ENCODE measurements at places on chromosomes 4 and X.

GRCh38 chr4:85084371-85085094 lies 118.0 kb upstream of the WDFY3 start:
- peak; percentile 57 for DNase-seq

DNA sequence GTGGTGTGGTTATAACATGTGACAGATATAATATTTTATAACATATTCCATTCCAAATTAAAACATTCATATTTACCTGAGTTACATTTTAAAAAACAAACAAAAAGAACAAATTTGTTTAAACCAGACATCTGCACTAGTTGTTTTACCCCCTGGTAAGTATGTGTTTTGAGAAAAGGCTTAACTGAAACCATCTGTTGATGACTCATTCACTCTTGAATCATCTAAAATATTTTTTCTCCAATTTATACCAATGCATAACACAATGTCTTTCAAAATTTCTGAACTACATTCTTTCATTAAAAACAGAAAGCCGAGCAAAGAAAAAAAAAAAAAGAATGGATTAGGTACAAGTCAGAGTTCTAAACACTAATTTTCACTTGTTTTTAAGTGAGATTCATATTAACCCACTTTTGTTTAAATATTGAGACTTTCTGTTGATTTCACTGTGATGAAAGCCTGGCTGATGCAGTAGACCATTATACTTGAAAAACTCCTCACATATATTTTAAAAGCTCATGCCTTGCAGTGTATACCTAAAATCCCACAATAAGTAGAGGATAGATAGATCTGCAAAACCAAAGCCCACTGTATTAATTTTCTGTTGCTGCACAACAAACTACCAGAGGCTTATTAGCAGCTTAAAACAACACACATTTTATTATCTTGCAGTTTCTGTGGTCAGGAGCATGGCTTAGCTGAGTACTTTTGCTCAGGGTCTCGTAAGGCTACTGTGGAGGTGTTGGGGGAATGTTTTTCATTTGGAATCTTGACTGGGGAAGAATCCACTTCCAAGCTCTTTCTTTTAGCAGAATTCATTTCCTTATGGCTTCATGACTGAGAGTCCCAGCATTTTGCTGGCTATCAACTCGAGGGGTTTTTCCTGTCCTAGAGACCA lies 221.5 kb downstream of the PCDH18 start:
- DNase-seq, result no peak

DNA sequence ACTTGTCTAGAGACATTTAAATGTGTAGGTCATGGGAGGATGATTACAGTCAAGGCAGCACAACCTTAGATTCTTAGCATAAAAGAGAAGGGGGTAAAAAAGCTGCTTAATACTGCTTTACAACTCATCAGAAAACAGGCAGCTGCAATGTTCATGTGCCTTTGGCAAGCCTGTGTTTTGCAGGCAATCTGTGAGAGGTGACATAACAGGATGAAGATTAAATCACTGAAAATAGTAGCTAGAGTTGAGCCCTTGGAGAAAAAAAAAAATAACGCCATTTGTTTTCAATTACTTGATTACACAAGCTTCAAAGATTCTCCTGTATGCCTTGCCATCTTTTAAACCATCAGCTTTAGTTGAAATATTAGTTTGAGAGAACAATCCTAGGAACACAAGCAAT lies 847.6 kb upstream of the LCORL start:
- DNase-seq, result no peak

GRCh38 chr4:58453956-58454355 lies 1343.8 kb upstream of the IGFBP7 start:
- no peak for DNase-seq

DNA sequence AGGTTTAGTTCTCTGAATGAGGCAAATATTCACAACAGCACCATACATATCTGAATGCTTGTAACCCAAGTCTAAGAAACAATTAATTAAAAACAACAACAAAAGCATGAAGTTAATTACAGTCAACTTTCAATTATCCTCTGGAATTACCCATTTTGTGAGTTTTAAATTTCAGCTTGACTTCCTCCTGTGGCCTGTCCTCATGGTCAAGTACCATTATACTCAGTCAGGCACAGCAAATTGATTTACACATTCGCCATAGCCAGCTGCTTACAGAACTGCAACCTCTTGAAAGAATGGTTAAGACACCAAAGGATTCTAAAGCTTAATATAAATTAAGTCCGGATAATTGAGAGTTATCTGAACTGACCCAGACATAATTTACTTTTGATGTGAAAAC lies 306.5 kb downstream of the CAMK2D start:
- peak; percentile 16 for DNase-seq

- no peak for DNase-seq
Measured at GRCh38 chr4:110533940-110534339, 58.0 kb downstream of the ENPEP start.

- no peak for DNase-seq
Measured at GRCh38 chr4:67615119-67615518, 56.6 kb downstream of the STAP1 start.

DNA sequence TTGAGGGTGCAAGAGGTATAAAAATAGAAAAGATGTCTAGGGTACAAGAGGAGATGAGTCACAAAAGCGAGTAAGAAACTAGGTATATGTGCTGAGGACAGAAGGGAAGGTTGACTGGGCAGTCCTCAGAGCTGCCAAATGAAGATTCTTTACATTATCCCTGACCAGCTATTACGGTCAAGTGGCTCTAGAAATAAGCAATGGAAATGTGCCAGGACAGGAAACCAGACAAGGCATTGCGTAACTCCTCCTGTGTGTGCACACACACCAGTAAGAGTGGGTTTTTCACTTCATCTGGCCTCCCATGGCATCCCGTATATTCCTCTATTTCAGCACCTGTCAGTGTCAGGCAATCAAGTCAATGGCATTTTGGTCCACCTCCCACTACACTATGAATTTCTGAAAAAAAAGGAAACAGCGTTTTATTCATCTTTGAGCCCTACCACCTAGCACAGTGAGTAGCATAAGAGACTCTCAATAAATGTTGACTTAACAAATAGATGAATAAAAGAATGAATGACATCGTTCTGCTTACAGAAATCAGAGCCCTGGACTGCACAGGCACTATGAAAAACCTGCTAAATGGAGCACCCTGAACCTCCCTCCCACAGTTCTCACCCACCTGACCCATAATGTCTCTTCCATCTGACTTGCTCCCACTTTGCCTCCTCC lies 62.6 kb upstream of the KLF3 start:
- DNase-seq, result no peak

DNA sequence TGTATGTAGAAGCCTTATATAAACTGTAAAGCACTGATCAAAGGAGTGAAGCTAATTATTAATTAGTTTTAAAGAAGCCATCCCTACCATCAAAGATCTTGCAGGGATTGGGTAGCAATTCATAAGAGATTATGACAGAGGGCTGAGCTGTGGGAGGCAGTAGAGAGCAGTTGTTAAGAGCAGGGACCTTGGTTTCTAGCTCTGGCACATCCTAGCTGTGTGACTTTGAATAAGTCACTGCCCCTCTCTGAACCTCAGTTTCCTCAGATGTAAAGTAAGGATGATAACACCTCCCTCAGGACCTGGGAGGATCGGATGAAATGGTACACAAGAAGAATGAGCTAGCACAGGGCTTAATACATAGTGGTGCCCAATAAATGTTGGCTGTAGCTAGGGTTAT lies 45.4 kb downstream of the APLN start:
- DNase-seq, result no peak

GRCh38 chr4:100280807-100281206 lies 90.5 kb upstream of the DDIT4L start:
- DNase-seq, result no peak

DNA sequence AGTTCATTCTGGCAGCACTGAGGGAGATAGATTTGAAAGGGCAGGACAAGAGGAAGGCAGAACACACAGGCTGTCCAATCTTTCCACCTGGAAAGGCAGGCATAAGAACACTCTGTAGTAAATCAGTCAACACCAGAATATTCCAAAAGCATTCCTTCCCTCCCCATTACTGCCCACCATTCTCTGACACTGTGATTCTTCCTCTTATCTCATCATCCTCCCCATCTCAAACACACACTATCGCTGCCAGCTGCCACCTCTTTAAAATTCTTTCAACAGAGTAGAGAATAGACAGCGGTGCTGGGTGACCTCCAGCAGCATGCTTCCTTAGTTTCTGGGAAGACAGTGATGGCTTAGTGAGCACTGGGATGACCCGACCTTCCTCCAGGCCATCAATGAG lies 53.7 kb upstream of the MYOZ2 start:
- no peak for DNase-seq

DNA sequence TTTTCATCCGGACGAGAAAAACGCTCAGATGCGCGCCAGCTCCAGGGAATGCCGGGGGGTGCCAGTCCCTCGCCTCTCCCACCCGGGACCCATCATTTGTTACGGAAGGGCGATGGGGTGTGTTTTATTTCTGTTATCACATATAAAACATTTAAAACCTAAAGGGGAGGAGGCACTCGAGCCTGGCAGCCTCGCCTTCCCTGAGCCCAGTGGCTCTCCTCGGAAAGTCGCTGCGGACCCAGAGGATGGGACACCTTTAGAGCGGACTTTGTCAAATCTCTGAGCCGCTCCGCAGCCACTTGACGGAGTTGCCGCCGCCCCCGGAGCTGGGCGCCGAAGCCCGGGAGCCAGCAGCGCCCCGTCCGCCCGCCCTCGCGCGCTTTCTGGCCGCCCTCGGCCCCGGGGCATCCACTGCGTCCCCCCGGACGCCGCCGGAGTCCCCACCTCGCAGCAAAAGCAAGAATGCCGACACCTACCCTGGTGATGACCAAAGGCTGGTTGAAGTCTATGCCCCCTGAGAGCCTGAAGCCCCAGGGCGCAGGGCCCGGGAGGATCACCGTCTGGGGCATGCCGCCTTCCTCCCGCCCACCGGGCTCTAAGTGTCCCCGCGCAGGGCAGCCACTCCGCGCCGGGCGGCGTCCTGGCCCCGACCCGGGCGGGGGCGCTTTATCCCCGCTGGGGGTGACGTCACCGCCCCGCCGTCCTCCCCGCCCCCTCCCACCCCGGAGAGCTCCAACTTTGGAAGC lies at the start of gene PDLIM3:
Gene PDLIM3 (minus strand): TSS at position 642 of the 746 bp plus-strand sequence. CDS start 73 bp downstream, at position 569.
- DNase-seq, result no peak

- DNase-seq, result no peak
Measured at GRCh38 chr4:106493086-106493485, 124.5 kb upstream of the GIMD1 start.

GRCh38 chr4:161655148-161655547 lies 508.7 kb downstream of the FSTL5 start:
- no peak for DNase-seq

GRCh38 chr4:79472693-79473438 lies 64.8 kb upstream of the GK2 start:
- peak; percentile 1 for DNase-seq

GRCh38 chrX:50157545-50158135 lies 43.2 kb downstream of the AKAP4 start:
- no peak for DNase-seq

Measured in NCI-H1436 treated with DMSO at 0.1 percent for 48 hours (cell line).